ENCODE measurements at places on chromosomes 4 and X.

DNA sequence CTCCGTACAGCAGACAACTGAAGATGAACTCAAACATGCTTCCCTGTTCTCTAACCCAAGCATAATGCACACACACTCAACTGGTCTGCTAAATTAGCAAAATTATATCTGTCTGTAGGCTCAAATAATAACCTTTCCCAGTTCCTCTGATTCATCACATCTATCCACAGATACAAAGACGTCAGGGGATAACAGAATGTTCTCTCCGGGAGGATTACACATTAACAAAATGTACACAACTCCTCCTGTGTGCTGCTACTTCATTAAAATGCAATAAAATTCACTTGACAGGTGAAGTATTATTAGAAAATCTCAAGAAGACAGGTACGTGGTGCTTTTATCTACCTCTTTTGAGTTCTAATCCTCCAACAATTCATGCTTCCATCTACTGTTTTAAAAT lies 57.4 kb downstream of the FAT1 start:
- DNase-seq = no peak

DNA sequence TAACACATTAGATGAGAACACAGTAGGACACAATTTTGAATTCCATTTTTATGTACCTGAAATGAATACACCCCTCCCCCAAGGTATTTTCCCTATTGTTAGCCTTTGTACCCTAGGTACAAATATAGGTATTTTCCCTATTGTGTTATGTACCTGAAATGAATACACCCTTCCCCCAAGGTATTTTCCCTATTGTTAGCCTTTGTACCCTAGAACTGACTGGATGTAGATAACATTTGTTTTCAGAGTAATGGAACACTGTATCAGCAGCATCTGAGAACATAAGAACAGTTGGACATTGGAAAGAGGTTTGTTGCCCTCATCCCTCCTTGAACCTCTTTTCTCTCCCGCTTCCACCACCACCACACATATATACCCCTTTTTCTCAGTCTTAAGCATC lies 37.6 kb downstream of the YIPF6 start:
- no peak for DNase-seq

DNA sequence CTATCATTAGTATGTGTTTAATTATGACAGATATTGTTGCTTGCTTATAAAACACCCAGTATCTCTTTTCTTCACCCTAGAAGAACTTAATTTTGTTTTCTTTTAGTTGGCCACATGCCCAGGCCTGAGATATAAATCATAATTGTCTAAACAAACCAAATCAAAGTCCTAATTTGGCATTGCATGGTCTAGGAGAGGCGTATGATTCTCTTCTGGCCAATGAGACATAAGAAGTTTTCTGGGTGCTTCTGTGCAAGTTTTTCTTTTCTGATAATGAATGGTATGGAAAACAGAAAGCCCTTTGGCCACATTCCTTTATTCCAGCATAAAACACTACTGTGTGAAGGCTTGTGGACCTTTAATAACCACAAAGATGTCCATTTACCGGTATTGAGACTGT lies 192.9 kb upstream of the CTSO start:
- DNase-seq = no peak

DNA sequence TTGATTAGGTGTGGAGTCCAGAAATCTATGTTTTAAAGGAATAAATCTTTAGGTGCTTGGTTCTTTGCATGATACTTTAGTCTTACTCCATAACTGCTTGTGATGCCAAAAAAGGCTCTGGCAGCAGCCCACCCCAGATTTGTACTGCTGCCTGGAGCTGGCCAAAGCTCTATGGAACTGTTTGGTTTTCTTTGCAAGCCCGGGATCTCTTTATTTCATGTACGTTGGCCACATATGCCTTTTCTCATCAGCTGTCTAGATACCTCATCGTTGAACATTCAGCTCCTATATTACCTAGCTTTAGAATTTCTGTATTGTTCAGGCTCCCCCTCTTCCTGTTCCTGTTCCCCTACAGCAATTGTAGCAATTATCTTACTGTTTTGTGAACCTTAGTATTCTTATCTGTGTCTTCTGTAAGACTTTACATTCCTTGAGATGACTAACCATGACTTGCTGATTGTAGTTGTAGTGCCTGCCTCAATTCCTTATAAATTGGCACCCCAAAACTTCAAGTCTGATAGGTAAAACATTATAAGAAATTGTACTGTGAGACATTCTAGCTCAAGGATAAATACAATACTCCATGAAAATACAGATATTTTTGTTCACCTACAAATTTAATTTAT lies 199.4 kb upstream of the GPRIN3 start:
- DNase-seq = no peak

DNA sequence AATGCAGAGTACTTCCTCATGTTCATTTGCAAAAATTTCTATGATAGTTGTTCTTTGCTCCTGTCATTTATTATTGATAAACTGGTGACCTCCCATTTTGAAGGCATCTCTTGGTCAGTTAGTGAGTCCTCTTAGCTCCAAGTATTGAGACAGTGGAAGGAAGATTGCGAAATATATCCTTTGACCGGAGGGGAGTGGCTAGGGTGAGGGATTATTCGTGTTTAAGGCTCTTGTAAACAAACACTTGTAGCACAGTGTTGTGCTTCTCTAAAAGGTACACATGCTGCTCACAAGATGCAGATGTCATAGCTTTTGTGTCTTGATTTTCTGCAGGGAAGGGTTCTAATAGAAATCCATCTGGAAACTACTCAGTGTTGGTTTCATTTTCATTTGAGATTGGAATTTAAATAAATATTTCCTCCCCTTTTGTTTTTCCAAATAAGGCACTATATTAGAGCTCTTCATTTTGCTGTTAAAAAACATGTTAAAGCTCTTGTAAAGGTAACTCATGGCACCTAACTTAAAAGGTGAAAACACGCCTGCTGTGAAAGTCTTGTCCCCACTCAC lies 21.8 kb downstream of the TXLNG start:
- no peak for DNase-seq
